ENCODE measurements at places on chromosomes 3 and 15.

DNA sequence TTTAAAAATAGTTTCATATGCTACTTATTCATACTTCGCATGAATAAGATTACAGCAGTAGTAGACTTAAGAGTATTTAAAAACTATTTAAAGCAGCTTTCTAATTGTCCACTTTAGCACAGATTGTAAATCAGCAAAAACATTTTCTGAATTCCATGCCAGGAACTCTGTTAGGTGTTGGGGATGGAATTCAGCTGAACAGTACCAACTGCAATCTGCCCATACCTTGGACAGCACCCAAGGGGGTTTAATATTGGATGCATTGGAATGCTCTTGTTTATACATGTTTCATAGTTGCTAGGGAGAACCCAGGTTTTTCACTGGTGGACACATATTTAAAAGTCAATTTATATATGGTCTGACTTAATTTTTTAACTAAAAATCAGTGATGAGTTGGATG, 74.8 kb downstream of the PPM1L start:
- no peak for DNase-seq

GRCh38 chr3:12935023-12935860, 93.9 kb upstream of the RPL32 start:
- no peak for DNase-seq

- no peak for DNase-seq
Measured at GRCh38 chr3:110887176-110887575, 184.4 kb upstream of the NECTIN3 start.

DNA sequence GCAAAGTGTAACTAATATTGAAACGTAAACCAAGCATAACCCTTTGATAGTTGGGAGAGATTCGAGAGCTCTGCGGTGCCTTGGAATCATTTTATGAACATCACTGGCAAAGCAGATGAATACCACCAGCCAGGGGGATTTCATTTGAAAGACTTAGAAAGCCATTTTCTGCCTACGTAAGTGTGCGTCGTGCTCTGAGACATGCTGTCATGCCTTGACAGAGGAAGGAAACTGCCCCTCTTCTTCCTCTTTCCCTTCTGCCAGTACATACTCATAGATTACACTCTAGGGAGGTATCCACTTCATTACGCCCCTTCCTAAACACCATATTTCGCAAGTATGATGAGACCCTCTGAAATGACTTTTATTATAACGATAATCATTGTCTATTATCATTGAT, 3.3 kb upstream of the MTHFS start:
- DNase-seq = no peak

DNA sequence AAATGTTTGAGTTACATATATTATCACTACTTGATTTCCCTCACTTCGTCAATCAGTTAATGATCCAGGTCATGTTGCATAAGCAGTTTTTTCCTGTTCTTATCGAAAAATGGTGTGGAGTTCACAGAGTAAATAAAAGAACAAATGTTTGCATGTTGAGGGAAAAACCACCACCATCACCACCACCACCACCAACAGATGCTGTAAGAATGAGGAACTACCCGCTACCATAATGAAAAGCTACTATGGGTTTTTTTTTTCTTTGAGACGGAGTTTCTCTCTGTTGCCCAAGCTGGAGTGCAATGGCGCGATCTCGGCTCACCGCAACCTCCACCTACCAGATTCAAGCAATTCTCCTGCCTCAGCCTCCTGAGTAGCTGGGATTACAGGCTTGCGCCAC, 27.6 kb downstream of the RUBCN start:
- no peak for DNase-seq

DNA sequence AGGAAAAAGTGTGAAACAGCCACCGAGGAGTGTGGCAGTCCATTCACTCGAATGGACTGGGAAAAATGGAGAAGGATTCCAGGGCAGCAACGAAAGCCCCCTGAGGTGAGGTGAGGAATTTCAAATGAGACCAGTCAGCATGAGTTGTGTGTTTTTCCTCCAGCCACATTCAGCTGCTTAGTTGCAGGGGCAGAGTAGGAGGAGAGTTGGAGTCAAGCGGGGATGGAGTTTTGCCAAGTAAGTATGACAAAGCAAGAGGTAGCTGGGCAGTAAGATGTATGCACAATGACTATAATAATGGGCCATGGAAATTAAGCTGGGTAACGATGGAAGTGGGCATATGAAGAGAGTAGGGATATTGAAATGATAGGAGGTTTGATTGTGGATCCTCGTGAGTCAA, 64.4 kb downstream of the CCDC54 start:
- no peak for DNase-seq

- DNase-seq = no peak
Measured at GRCh38 chr15:98954411-98954810, 53.2 kb downstream of the PGPEP1L start.

GRCh38 chr3:19938295-19938627, 4.2 kb upstream of the EFHB start:
- no peak for DNase-seq

- DNase-seq = no peak
Measured at GRCh38 chr3:23748398-23749110, 57.2 kb upstream of the UBE2E1 start.

- no peak for DNase-seq
Measured at GRCh38 chr15:71313806-71314205, 198.5 kb downstream of the THSD4 start.

DNA sequence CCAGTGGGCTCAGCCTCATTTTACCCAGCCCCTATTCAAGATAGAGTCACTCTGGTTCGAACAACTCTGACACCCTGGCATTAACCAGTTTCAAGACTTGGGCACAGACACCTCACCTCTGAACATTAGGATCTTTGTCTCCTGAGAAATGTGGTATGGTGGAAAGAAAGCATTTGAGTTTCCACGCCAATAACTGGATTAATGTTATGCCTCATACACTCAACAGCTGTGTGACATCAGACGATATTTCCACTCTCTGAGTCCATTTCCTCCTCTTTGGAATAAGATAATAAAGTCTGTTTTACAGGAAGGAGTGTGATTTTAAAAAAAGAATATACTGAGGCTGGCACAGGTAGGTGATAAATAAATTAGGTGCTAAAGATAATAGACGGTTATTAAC, 121.3 kb upstream of the CHL1 start:
- no peak for DNase-seq

DNA sequence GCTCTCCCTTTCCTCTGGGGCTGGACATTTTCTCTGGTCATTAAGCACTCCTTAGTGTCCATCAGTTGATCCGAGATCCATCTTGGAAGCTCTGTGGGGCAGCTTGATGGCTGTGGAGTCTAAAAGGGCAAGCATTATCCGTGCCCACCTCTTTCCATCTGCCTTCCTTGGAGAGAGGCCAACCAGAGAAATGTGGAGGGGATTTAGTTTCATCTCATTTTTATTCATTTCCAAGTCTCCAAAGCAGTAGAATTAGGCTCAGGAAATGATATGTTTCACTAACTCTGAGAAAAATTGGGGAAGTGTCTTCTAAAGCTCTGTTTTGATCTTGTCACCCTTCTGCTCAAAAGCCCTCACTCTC, 95.9 kb upstream of the KLHL25 start:
- DNase-seq = no peak

- no peak for DNase-seq
Measured at GRCh38 chr15:56038015-56038414, 44.6 kb upstream of the NEDD4 start.

DNA sequence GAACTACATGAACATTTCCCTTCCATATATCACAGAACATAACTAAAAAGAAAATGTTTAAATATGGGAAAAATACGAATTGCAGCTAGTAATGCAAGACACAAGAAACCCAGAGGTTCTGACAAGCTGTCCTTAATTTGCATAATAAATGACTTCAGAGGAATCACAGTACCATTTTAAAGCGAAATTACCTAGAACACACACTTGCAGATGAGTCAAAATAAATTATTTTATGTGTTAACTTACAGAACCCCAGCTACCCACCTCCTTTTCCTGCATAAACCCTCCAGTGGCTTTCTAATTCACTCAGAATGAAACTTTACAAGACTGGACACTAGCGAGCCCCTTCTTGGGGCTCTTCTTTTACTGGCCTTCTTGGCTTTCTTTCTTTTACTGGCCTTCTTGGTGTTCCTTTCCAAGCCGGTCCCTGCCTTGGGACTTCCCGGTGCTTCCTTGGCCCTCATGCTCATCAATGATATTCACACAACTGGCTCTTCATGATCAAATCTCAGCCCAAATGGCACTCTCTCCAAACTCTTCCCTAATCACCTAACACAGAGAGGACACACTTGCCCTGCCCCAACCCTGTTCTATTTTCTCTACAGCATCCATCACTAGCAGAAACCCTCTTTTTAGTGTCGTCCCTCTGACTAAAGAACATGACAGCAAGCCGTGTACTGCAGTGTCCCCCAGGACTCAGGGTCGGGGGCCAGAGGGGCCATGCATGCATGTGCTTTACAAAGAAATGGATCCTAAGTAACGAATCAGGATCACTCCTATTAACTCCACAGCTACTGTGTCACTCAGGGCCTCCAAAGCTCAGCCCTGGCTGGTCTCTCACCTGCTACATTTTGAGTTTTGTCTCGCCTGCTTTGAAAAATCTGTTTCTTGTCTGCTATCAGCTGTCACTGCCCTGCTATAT, 4.8 kb downstream of the CHSY1 start:
- no peak for DNase-seq

DNA sequence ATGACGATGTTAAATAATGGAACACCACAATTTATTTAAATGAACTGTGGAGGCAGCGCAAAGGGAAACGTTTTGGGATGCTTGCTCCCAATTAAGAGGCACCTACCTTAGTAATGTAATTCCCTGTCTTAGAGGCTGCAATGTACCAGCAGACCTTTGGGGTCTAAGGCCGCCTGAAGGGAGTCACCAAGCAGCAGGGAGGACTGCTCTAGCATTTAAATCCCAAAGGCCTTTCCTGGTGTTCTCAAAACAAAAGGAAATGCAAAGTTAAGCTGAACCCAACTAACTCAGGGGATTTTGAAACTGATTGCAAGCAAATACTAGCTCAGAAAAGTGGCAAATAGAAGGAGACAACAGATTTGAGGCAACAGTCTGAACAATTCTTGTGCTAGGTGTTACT, 510.8 kb downstream of the GABRG3 start:
- no peak for DNase-seq

DNA sequence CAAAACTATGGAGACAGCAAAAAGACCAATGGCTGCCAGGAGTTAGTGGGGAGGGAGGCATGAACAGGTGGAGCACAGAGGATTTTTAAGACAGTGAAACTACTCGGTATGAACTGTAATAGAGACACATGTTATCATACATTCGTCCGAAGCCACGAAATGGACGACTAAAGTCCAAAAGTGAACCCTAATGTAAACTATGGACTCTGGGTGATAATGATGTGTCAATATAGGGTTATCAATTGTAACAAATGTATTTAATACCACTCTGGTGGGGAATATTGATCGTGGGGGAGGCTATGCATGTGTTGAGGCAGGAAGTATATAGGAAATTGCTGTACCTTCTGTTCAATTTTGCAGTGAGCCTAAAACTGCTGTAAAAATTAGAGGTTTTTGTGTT, 107.0 kb downstream of the CPN2 start:
- no peak for DNase-seq

- DNase-seq = no peak
Measured at GRCh38 chr3:197959500-197959890, 522 bp upstream of the LMLN start.

DNA sequence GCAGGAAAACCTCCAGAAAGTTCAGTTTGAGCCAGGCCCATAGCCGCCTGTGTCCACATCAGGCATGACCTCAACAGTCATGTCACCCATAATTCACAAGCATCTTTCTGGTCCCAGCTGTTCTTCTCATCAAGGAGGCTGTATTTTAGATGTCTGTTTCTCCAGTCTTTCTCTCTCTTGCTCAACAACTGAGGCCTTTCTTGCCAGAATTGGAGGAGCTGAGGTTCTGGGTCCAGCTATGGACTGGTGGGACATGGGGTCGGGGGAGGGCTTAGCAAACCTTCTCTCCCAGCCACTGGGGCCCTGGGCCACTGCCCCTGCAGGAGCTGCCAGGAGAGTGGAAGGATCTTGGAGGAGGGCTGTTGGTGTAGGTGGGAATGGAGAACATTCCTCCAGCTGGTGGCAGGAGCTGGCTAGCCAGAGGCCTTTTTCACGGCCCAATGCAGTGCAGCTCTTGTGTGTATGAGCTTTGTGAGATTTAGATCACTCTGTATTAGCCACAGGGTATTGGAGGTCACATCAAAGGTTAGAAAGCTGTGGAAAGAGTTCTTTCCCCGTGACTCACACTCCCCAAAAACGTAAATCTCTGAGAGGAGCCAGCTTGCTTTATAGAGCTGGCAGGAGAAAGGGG, 23.5 kb downstream of the MAGEF1 start:
- DNase-seq = no peak

DNA sequence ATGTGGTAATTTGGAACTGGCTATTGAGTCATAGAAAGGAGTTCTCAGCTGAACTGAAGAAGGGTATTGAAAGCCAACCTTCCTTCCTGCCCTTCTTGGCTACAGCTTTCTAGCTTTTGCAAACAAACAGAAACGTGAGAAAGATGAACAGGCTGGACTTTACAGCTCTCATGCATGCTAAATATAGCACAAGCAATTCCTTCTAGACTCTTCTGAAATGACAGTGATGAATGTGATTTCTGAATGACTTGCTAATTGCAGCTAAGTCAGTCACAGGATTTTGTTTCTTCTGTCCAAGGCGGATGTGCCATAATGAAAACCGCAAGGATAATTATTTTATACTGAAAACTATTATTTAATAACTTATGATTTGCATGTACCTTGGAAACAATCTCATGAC, 36.3 kb downstream of the BCHE start:
- DNase-seq = no peak

DNA sequence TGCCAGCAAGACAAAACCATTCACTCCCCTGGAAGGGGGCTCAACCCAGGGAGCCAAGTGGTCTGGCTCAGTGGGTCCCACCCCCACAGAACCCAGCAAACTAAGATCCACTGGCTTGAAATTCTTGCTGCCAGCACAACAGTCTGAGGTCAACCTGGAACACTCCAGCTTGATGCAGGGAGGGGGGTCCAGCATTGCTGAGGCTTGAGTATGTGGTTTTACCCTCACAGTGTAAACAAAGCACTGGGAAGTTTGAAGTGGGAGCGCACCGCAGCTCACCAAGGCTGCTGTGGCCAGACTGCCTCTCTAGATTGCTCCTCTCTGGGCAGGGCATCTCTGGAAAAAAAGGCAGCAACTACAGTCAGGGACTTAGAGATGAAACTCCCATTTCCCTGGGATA, 81.7 kb downstream of the MSL2 start:
- no peak for DNase-seq

GRCh38 chr15:64029633-64030032, 16.7 kb downstream of the DAPK2 start:
- no peak for DNase-seq

Measured in NCI-H1436 (cell line).